ENCODE measurements at places on chromosomes 1 and 21.
A peak's percentile ranks its signal among the peaks of the same experiment; 100 is the strongest.

GRCh38 chr1:75559800-75560199 lies 51.1 kb downstream of the SLC44A5 start:
- H3K27ac ChIP-seq: no peak overlapping the region
- no peaks in the 10 kb centered on the region for H3K36me3 ChIP-seq
- no peaks in the 10 kb centered on the region for H3K27me3 ChIP-seq
- no peak overlapping the region for H3K4me3 ChIP-seq
- H3K4me1 ChIP-seq: no peaks in the 10 kb centered on the region
- no peak for DNase-seq

DNA sequence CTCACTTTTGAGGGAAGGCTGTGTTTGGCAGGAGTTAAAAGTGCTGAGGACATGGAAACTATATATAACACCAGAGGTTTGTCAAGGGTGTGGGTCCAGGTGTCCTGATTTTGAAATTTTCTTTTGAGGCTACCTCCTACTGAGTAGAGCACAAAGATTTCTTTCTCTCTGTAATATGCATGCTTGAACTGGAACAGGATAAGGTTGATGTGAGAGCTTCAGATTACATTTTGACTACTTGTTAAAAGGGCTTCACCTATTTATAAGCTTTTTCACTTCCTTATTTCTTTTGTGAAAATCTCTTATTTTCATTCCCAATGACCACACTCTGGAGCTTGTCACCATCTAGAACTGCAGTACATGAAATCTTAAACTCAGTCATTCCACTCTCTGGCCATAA lies 59.8 kb upstream of the PLA2G4A start:
- DNase-seq: no peak
- H3K27ac ChIP-seq: no peak overlapping the region
- no peaks in the 10 kb centered on the region for H3K36me3 ChIP-seq
- no peak overlapping the region for H3K4me3 ChIP-seq
- no peaks in the 10 kb centered on the region for H3K4me1 ChIP-seq
- peaks cover 2% of the 10 kb centered on the region for H3K27me3 ChIP-seq

DNA sequence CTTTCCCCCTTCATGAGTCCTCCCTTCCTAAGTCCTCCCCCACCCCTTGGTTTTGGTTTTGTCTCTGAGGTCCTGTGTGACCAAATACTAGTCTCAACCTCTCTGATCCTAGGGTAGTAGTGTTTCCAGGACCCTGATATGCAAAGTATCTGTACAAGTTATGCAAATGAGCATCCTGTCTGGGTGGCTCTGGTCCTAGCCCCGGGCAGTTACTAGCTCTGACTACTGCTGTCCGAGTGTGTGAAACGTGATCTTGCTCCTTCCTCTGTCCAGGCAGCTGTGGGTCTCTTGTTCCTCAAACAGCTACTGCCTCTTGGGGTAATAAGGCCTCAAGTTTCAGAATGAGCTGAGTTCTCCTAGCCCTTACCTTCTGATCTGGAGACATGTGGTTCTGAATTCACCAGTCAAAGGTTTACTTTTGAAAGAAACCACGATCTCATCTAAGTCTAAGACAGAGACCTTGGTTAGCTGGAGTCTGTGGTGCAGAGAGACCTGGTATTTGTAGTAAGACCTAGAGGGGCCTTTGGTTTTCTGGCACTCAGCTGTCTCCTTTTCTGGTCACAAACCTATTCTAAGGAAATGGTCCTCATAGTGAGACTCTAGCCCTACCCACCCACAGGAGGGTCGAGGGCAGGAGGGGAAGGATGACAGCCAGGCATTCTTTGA lies 31.0 kb upstream of the IL19 start:
- H3K36me3 ChIP-seq: peaks cover 14% of the 10 kb centered on the region
- H3K27ac ChIP-seq: peak overlapping the region; percentile 85
- peaks cover 76% of the 10 kb centered on the region for H3K4me1 ChIP-seq
- H3K4me3 ChIP-seq: no peak overlapping the region

DNA sequence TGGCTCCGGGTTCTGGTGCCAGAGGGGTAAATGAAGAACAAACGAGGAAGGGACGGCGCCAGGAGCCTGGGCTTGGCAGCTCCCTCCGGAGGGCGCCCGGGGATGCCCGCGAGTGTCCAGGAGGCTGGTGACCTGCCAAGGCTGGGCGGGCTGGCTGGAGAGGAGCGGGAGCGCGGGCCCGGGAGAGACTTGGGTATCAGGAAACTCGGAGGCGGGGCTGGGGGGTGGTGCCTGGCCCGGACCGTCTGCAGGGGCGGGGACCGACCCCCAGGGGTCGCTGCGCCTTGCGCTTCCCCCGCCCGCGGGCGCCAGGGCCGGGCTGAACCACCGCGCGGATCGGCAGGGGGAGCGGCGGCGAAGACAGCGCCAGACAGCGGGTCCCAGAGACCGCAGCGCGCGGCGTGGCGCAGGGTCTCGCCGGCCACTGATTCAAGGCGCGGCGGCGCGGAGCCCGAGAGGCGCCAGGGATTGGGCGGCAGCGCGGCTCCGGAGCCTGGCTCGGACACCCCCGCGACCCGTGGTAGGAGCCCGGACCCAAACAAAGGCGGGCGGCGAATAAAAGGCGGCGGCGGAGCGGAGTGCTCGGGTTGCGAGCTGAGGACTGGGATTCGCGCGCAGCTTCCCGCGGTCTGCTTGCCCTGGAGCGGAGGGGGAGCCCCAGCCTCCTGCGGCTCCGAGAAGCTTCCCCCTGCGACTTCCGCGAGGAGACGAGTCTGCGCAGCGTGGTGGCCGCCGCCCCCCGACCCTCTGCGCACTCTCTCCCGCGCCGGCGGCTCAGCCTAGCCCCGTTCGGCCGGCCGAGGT lies at the start of gene DISP3:
Gene DISP3 (plus strand): TSS at position 585 of the 804 bp plus-strand sequence. CDS start 21,838 bp downstream, outside the sequence.
- DNase-seq: peak; percentile 67
- H3K27me3 ChIP-seq: peaks cover 27% of the 10 kb centered on the region
- H3K36me3 ChIP-seq: no peaks in the 10 kb centered on the region
- H3K4me3 ChIP-seq: peak within 1 kb of the TSS; percentile 54

GRCh38 chr21:21508859-21509258 lies 510.6 kb downstream of the NCAM2 start:
- no peak overlapping the region for H3K27ac ChIP-seq
- no peak overlapping the region for H3K4me3 ChIP-seq
- H3K27me3 ChIP-seq: no peaks in the 10 kb centered on the region
- H3K4me1 ChIP-seq: no peaks in the 10 kb centered on the region
- no peak for DNase-seq
- H3K36me3 ChIP-seq: no peaks in the 10 kb centered on the region

GRCh38 chr21:40732253-40733023 lies 114.5 kb downstream of the DSCAM start:
- H3K36me3 ChIP-seq: no peaks in the 10 kb centered on the region
- no peaks in the 10 kb centered on the region for H3K27me3 ChIP-seq
- no peak overlapping the region for H3K4me3 ChIP-seq
- no peak overlapping the region for H3K27ac ChIP-seq
- no peaks in the 10 kb centered on the region for H3K4me1 ChIP-seq

GRCh38 chr1:18761948-18762840 lies 97.3 kb downstream of the TAS1R2 start:
- no peaks in the 10 kb centered on the region for H3K4me1 ChIP-seq
- H3K27ac ChIP-seq: no peak overlapping the region
- DNase-seq: no peak
- no peak overlapping the region for H3K4me3 ChIP-seq
- peaks cover 22% of the 10 kb centered on the region for H3K27me3 ChIP-seq

DNA sequence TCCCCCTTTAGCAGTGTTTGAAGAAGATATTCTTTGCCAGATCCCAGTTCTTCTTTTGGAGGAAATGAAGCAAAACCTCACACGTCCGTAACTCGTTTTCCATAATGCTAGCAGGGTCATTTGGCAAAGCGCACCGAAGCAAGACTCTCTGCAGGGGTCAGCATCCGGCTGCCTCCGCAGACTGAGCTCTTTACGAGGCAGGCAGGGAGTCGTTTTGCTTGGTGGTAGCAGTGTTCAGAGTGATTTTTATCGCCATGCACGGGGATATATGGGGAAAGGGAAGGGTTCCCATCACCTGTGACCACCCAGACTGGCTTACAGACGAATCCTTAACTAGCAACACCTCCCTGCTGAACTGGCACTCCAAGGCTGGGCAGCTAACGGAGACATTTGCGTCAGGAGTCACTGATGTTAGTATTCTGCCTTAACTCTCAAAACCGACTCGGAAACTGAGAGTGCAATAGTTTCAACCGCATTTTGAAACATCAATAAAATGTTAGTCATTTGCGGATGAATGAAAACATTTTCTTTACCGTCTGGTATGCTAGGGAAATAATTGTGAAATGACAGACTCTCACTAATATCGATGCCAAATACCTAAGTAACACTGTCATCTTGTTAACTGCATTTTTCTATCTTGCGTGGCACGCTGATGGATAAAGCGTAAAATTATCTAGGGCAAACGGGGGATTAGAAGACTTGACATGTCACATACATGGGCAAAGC lies 2.2 kb upstream of the NEGR1 start:
- no peak overlapping the region for H3K27ac ChIP-seq
- H3K27me3 ChIP-seq: peaks cover 36% of the 10 kb centered on the region
- peak; percentile 10 for DNase-seq
- H3K4me3 ChIP-seq: no peak overlapping the region
- no peaks in the 10 kb centered on the region for H3K36me3 ChIP-seq
- H3K4me1 ChIP-seq: peaks cover 14% of the 10 kb centered on the region

- H3K4me3 ChIP-seq: no peak overlapping the region
- no peak overlapping the region for H3K27ac ChIP-seq
- H3K27me3 ChIP-seq: no peaks in the 10 kb centered on the region
- H3K4me1 ChIP-seq: no peaks in the 10 kb centered on the region
- peaks cover 51% of the 10 kb centered on the region for H3K36me3 ChIP-seq
These were observed 62.1 kb downstream of the KDM1A start for GRCh38 chr1:23081376-23081775.

DNA sequence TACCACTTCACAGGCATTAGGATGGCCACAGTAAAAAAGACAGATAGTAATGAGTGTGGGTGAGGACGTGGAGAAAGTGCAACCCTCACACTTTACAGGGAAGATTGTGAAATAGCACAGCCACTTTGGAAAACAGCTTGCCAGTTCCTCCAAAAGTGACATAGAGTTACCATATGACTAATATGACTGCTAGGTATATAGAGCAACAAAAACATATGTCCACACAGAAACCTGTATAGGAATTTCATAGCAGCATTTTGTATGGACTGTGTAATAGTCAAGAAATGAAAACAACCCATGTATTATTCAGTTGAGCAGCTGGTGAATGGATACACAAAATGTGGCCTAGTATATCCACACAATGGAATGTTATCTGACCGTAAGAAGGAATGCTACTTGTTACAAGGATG lies 30.4 kb upstream of the LBR start:
- peaks cover 57% of the 10 kb centered on the region for H3K4me1 ChIP-seq
- no peaks in the 10 kb centered on the region for H3K27me3 ChIP-seq
- DNase-seq: no peak
- no peak overlapping the region for H3K4me3 ChIP-seq
- H3K36me3 ChIP-seq: no peaks in the 10 kb centered on the region

- no peaks in the 10 kb centered on the region for H3K36me3 ChIP-seq
- DNase-seq: no peak
- H3K27ac ChIP-seq: no peak overlapping the region
- H3K27me3 ChIP-seq: peaks cover 7% of the 10 kb centered on the region
- H3K4me1 ChIP-seq: no peaks in the 10 kb centered on the region
- H3K4me3 ChIP-seq: no peak overlapping the region
These were observed 9.8 kb upstream of the FCRL1 start for GRCh38 chr1:157829711-157830110.

GRCh38 chr1:29416267-29417146 lies 180.2 kb downstream of the PTPRU start:
- peaks cover 10% of the 10 kb centered on the region for H3K27me3 ChIP-seq
- no peaks in the 10 kb centered on the region for H3K36me3 ChIP-seq
- no peak overlapping the region for H3K4me3 ChIP-seq

GRCh38 chr1:228258486-228258885 lies 50.6 kb downstream of the OBSCN start:
- no peaks in the 10 kb centered on the region for H3K27me3 ChIP-seq
- H3K36me3 ChIP-seq: peaks cover 11% of the 10 kb centered on the region
- no peak overlapping the region for H3K4me3 ChIP-seq
- DNase-seq: no peak
- no peak overlapping the region for H3K27ac ChIP-seq
- no peaks in the 10 kb centered on the region for H3K4me1 ChIP-seq

- no peaks in the 10 kb centered on the region for H3K36me3 ChIP-seq
- no peaks in the 10 kb centered on the region for H3K4me1 ChIP-seq
These were observed 138.4 kb downstream of the PAPPA2 start for GRCh38 chr1:176601348-176601747.

- no peaks in the 10 kb centered on the region for H3K27me3 ChIP-seq
- H3K27ac ChIP-seq: no peak overlapping the region
- no peak overlapping the region for H3K4me3 ChIP-seq
- DNase-seq: no peak
- H3K4me1 ChIP-seq: peaks cover 2% of the 10 kb centered on the region
These were observed 19.6 kb downstream of the LBR start for GRCh38 chr1:225408249-225408648.

DNA sequence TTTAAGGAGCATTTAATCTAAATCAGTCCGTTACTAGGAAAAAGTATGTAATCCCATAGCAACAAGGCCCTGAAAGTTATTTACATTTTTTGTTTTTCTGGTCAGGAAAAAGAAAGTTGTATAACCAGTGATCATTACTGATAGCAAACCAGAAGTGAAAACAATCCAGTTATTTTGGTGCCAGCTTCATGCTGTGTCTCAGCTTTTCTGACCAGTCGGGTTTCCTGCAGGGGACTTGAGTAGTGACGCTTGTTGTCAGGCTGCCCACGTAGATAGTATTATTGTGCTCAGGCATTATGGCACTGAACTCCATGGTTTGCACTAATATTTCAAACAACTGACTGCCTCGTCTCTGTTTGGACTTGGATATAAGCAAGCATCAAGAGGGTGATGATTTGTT lies 55.2 kb downstream of the SASS6 start:
- no peak overlapping the region for H3K4me3 ChIP-seq
- H3K36me3 ChIP-seq: peaks cover 57% of the 10 kb centered on the region
- H3K4me1 ChIP-seq: peaks cover 4% of the 10 kb centered on the region
- no peak for DNase-seq
- no peaks in the 10 kb centered on the region for H3K27me3 ChIP-seq

GRCh38 chr1:8736927-8737326 lies 80.5 kb downstream of the RERE start:
- H3K27ac ChIP-seq: no peak overlapping the region
- no peak for DNase-seq
- H3K4me1 ChIP-seq: no peaks in the 10 kb centered on the region

DNA sequence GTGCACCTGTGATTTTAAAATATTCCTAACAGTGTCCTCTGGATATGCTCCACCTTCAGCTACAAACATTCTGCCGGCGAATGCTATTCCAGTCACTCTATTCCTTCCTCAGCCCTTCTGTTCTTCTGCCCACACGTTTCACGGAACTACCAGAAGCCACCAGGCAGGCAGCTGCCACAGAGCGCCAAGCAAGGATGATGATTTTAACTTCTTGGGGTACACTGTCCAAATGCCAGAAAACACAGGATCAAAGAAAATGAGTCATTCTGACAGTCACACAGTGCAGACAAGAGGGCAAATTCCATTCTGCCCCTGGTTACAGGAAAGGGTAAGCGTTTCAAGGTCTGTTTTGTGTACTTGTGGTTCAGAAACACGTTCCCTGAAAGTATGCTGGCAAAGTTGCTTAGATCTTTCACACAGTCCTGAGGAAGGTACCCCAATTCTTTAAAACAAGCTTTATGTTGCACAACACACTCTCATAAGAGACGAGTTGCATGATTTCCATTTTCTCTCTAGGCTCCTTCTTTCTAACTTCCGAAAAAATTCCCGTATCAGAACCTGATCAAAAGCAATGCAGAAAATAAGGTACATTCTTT lies 508.3 kb upstream of the PKN2 start:
- H3K27me3 ChIP-seq: peaks cover 15% of the 10 kb centered on the region
- H3K27ac ChIP-seq: no peak overlapping the region
- no peak overlapping the region for H3K4me3 ChIP-seq
- H3K36me3 ChIP-seq: no peaks in the 10 kb centered on the region
- DNase-seq: no peak
- peaks cover 1% of the 10 kb centered on the region for H3K4me1 ChIP-seq

Data from activated CD4-positive, alpha-beta T cell treated with anti-CD3 and anti-CD28 coated beads, Interleukin-2, amount 10 ng/mL, durations not matched to agents 7 days and 5 days (primary cell).